ENCODE measurements at places on chromosomes 12 and 14. TPM values are rescaled to one million over a fixed set of nuclear protein-coding genes. Genes with fewer than 3 reads are reported as not detected.

Gene HELB
- 0.80 TPM for total RNA-seq

Gene LRP1-AS
- total RNA-seq = not detected

Gene RIPK3
- not detected for total RNA-seq

Gene EIF2S3B
- 0.77 TPM for total RNA-seq

Gene BCL2L2
- 16.9 TPM for total RNA-seq

Gene CLEC6A
- total RNA-seq = not detected

Gene TAS2R46
- not detected for total RNA-seq

Gene NFE2
- not detected for total RNA-seq

Gene FGF6
- not detected for total RNA-seq

Gene CDKL1
- total RNA-seq = 8.3 TPM

Gene KCNC2
- total RNA-seq = not detected

Gene INHBC
- total RNA-seq = not detected

Gene TTC8
- total RNA-seq = 36.8 TPM

Gene SYNE3
- total RNA-seq = 0.38 TPM

Gene ARHGEF40
- 11.5 TPM for total RNA-seq

Gene ZNF385A
- total RNA-seq = 21.2 TPM

Gene DNAH10
- 0.23 TPM for total RNA-seq

Gene TMEM117
- total RNA-seq = 1.5 TPM

Gene LACRT
- total RNA-seq = not detected

Gene RNASE7
- total RNA-seq = not detected

Data from A549 treated with Mapracorat at 1 μM for 4 hours (cell line).